ENCODE measurements at places on chromosomes 6 and 20.

- no peak for DNase-seq
These were observed 38.7 kb downstream of the NCR2 start for GRCh38 chr6:41373919-41374617.

DNA sequence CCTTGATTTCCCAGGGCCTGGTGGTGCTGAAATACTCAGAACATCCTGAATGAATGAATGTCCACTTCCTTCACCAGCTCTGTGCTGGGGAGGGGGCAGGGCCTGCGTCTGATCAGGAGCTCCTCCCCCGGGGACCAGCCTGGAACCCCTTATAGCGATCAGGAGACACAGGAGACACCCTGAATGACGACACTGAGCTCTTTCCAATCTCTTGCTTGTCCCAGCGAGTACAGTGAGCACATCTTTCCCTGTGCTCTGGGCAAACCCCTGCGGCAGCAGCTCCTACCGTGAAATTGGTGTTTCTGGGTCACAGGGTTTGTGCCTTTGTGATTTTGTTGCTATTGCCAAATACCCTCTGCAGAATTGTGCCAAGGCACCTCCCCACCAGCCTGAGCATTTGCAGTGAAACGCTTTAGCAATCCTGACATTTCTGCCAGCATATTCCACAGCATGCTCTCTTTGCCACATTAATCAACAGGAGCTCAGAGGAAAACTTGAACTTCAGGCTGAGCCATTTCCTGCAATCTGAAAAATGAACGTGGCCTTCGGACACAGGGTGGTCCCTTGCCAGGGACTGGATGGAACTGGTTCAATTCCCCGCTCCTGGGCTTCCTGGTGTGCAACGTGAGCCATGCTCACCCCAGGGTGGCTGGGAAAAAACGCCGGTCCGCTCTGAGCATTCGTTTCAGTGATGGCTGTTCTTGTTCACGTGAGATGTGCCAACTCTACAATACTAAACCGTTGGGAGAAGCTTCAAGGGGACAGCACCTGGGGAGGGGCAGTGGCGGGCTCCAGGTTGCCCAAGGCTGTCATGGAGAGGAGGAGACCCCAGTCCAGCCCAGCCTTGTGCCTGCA lies 23.1 kb upstream of the MRGBP start:
- no peak for DNase-seq

DNA sequence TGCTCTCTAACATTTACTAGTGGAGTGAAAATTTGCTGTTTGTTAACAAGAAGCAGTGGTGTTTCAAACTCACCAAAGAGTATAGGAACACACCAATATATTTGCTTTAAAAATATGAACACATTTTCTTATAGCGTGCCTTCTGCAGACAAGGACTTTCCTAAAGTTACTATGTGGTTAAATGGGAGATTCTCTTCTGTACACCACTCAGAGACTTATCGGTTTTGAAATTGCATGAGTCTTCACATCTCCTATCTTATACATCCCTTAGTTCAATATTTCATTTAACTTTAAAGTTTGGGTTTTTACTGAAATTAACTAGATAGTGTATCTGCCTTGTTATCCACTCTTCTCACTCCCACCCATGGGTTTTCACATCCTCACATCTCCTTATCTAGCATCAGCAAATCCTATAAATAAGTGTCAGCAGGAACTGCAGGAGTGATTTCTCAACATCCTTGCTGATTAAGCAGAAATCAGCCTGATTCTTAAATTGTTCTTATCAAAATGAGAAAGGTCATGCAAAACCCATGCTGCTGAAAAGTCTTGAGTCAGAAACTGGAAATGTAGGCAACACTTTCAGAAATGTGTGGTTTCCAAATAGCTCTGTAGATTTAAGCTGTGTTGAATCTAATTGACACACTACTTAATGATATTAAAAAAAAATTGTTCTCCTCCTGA lies 1075.6 kb upstream of the GJE1 start:
- no peak for DNase-seq

- no peak for DNase-seq
These were observed 217.4 kb upstream of the PLCB4 start for GRCh38 chr20:8851446-8851845.

GRCh38 chr6:139361211-139361610 lies 13.2 kb downstream of the CITED2 start:
- no peak for DNase-seq

DNA sequence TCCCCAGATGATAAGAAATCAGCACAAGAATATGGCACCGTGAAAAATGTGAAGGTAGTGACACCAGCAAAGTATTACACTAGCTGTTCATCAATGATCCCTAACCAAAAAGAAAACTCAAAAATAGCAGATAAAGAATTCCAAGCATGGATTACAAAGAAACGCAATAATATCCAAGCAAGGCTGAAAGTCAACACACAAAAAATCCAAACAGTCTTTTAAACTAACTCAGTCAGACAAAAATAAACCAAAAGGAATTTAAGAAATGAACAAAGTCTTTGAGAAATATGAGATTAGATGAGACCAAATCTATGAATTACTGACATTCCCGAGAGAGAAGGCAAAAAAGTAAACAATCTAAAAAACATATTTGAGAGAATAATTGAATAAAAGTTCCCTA lies 976.1 kb upstream of the MAP3K7 start:
- DNase-seq: no peak

DNA sequence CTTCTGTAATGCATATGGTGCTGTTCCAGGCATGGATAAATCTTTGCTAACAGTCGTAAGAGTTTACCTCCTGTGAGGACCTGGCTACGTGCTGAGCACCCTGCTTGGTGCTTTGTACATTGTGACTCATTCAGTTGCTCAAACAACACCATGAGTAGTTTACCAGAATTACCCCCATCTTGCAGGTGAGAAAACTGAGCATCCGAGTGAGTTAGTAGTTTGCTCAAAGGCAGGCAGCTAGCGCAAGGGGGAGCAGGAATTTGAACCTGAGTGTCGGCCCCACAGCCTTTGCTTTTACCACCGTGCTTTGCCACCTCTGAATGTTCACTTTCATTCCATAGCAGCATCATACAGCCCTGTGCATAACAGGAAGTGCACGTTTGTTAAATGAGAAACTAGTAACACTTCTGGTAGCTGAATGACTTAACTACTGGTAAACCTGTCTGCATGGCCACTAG lies 121.9 kb downstream of the MTHFD1L start:
- peak; percentile 41 for DNase-seq

GRCh38 chr6:11324453-11325015 lies 92.1 kb upstream of the NEDD9 start:
- peak; percentile 69 for DNase-seq

DNA sequence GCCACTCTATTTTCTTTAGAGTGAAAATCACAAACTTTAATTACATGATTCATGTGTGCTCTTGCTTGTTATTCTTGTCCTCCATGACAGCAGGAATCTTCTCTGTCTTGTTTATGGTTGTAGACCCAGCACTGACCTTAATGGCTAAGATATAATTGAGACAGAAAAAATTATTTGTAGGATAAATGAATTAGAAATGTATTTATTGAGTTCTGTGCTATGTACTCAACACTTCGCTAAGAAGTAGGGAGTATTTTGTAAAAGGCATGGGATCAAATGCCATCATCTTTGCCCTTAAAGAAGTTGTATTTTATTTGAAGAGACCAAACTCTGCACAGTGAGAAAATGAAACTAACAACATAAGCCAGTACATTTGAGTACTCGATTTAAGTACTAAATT lies 71.2 kb downstream of the CBLN4 start:
- no peak for DNase-seq

DNA sequence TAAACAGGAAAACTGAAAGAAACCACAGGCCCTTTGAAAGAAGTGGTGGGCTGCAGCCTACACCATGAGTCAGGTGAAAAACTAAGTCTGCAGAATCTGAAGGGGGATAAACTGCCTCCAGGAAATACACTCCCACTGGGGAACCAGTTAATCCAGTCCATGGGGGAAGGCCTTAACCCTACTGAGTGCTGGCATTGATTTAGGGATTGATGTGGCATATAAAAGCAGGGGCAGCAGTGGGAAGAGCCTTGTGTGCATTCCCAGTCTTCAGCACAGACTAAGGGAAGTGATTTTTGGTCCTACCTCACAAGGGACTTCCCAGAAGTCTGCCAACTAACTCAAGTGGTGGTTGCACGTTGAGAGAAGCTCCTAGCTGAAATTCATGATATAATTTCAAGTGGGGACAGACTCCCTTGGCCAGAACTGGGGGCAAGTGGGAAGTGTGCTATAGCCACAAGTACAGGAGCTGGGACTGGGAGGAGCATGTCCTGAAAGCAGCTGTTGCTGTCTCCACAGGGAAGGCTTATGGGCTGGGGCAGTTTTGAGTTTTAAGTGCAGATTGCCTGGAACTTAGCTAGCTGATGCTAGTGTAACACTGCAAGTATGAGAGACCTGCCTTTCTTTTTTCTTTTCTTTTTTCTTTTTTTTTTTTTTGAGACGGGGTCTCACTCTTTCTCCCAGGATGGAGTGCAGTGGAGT lies 31.2 kb downstream of the CITED2 start:
- no peak for DNase-seq

GRCh38 chr6:132959639-132960326 lies 145.4 kb downstream of the RPS12 start:
- no peak for DNase-seq

DNA sequence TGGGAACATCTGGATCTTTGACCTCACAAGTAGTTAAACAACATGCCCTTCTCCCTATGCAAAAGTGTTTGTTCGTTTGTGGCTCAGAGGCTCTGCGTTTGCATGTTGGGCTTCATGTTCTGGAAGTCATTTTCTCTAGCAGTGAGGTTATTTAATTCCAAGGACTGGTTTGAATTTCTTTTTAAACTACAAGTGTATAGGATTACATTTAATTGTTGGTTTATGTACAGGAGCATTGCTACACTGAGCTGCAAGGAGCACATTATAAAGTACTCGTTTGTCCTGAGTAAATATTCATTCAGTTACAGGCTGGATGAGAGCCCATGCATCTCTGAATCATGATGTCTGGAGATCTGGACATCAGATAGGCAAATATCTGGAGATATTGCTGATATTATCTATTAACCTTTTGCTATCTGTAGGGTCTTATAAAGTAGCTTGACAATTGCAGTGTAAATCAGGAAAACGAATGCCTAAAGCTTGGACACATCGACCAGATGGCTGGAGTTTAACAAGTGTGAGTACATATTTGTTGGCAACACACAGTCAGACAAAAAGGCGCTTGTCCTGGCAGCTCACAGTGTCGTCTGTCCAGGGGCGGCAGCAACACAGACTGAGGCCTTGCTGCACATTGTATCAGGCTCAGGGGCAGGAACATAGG lies 84.6 kb downstream of the PDE7B start:
- no peak for DNase-seq

DNA sequence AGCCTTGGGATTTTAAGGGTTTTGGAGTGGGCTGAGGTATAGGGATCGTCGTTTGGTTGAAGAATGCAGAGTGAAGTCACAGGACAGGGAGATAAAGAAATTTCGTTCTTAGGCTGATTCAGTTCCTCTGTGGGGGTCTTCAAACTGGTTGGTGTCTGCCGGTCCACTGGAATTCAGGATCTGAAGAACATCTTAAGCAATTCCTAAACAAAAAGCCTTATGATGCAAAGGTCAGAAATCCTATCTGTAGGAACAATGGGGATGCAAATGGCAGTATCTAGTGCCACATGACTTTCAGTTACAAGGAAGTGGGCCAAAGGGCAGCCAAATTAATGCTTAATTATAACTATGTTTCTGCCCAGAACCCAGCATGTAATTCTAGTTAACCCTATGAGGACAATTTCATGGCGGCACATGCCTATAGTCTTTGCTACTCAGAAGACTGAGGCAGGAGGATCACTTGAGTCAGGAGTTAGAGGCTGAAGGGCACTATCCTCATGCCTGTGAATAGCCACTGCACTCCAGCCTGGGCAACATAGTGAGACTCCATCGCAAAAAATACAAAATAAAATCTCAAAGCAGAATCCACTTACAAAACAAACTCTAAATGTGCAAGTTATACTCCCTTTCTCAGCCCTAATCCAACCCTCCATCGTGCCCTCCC lies 4.6 kb upstream of the SLC2A10 start:
- no peak for DNase-seq

- DNase-seq: no peak
These were observed 147.9 kb upstream of the PRND start for GRCh38 chr20:4573564-4574355.

DNA sequence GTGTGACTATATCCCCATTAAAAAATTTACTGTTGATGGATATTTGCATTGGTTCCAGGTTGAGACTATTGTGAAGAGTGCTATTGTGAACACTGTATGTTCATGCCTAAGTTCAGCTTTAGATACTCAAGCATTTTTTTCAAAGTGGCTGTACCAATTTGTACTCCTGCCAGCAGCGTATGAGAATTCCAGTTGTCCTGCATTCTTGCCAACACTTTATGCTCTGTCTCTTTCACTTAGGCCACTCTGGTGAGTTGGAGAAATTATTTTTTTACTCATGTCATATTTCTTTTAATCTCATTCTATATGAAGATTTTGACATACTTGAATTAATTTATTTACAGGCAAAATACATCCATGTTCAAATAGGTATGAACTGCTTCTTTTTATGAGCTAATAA lies 76.2 kb downstream of the JAG1 start:
- DNase-seq: no peak

- no peak for DNase-seq
These were observed 27.4 kb upstream of the RUNX2 start for GRCh38 chr6:45300736-45301135.

DNA sequence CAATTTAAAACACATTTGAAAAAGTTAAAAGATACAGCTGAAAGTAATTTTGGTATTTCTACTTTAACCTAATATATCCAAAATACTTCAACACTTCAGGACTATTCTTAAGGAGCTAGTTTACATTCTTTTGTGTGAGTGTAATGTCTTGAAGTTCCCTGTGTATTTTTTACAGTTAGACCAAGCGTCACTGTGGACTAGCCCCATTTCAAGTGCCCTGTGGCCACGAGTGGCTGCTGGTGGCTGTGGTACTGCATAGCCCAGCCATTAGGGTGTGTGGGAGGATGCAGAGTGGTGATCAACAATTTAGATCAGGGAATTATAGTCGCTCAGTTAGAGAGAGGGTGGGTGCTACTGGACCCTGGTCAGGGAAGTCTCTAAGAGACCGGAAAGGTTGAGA lies 869 bp upstream of the CST5 start:
- DNase-seq: no peak

DNA sequence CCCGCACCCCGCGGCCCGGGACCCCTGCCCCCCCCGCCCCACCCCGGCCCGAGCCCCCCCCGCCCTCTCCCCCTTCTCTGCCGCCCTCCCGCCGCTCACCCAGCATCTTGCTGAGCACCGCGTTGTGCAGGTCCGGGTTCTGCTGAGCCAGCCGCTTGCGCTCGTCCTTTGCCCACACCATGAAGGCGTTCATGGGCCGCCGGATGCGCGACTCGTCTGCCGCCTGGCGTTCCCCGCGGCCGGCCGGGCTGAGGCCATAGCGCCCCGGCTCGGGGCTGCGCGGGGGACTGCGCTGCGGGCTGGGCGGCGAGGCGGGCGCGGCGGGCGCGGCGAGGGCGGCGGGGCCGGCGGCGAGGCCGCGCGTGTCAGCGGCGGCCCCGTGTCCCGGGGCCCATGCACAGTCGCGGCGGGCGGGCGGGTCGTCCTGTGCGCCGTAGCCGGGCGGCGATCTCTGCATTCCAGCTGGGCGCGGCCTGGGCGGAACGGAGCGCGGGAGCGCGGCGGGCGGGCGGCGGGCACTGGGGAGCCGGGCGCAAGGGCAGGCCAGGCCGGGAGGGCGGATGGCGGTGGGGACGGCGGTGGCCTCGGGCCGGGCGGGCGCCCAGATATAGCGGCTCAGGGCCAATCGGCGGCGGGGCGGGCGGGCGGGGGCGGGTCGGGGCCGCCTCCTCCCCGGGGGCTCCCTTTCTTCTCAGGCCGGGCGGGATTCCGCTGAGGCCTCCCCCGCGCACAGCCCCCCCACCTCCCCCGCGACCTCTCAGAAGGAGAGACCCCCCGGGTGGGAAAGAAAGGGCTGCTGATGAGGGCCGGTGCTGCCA lies at the start of gene SOX18:
SOX18 (minus strand) TSS at position 580 of the 818 bp plus-strand sequence; CDS start at position 457, 123 bp downstream.
- no peak for DNase-seq
